ENCODE measurements at places on chromosomes 2 and 18.

GRCh38 chr2:39737661-39738060 lies 41.4 kb downstream of the THUMPD2 start:
- DNase-seq: no peak

DNA sequence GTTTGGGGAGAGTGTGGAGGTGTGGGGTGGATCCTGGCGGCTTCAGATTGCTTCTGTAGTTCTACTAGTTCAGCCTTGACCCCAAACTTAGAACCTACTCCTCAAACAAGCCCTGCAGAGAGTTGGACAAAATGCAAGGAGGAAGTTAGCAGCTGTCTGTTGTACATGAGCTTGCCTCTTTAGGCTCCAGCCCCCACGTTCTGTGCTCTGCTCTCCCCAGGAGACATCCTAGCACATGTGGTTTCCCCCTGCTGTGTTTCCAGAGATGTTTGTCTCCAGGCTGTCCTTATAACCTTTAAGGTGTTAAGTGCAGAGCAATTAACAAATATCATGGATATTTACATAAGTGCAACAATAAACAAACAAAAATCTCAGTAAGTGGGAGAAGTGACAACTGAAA lies 111.1 kb downstream of the ACOXL start:
- DNase-seq: no peak

GRCh38 chr2:100884145-100884621 lies 64.2 kb downstream of the NPAS2 start:
- no peak for DNase-seq

DNA sequence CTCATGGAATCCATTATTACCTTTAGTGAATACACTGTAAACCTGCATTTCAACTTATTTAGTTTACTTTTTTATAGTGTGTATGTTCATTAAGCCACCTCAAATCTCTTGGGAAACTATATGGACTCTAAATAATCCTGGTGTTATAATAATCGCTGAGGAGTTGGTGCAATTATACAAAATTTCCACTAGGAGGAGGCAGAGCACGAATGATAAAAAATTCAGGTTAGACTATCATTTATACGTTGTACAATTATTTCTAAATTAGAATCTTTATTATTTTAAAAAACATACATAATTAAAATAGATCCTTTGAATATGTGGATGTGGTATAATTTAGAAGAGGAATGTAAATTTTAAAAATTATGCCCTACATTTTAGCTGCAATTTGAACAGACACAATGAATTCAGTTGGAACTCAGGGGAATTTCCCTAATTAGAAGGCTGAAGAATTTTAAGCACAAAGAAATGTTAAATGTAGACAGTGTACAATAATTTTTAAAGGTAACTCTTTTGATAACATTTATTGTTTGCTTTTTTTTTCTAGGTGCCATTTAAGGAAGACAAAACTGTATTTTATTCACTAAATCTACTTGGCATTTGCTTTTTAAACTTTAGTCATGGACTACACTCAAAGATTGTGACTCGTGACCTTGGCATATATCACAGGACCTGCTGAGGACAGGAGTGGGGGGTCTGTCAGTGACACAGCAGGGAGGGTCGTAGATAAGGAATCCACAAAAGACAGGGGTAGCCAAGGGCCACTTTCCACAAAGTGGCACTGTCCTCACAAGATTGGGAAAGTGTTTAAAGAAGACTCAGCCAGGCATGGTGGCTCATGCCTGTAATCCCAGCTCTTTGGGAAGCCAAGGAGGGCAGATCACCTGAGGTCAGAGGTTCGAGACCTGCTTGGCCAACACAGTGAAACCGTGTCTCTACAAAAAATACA lies 45.5 kb downstream of the RAB12 start:
- DNase-seq: peak; percentile 8

DNA sequence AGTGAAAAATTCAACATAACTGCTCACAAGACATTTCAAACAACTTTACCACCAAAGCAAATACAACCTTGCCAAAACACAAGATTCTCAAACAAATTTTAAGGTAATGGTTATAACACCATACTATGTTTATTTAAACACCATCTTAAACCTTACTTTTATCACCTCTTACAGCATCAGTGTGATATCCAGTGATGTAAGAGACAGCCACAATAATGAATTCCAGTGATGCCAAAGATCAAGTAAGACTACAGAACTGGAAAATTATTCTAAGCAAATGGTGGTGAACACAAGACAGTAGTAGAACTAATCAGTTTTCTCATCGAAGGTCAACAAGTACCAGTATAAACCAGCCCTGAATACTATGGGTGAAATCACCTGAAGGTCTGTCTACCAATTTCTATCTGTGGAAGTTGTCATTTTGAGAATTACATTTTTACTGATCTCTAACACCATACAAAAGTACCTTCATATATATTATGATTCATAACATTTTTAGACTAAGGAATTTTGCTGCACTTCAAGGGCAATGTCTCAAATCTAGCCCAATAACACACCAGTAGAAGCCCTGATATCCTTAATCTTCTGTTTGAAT lies 146.2 kb downstream of the RBMS1 start:
- DNase-seq: no peak

- no peak for DNase-seq
These were observed 106.8 kb upstream of the LYPD6 start for GRCh38 chr2:149223472-149224095.
